ENCODE measurements at places on chromosomes 7 and 10. TPM values are rescaled to one million over a fixed set of nuclear protein-coding genes. Genes with fewer than 3 reads are reported as not detected.
A peak's percentile ranks its signal among the peaks of the same experiment; 100 is the strongest.

- DNase-seq = peak; percentile 87
These were observed 8.2 kb upstream of the BLVRA start for GRCh38 chr7:43750016-43750887.

GRCh38 chr10:21039721-21040120, 142.6 kb upstream of the NEBL start:
- no peak for DNase-seq

- no peak for DNase-seq
These were observed 13.2 kb downstream of the HDAC9 start for GRCh38 chr7:18508443-18509427.

DNA sequence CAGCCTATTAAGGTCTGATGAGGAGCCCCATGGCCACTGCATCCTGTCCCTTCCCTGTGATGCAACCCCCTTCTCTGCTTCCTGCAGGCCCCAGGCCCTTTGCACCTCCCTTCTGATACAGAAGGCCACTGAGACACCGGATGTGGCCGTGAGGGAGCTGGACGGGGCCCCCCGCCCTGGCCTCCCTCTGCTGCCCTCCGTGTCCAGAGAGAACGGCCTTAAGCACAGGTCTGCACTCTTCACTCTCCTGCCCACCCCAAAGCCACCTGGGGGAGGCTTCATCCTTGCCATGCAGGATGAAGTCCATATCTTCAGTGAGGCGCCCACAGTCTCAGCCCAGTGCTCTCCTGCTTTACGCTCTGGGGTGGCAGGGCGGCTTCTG, 86.9 kb upstream of the GNA12 start:
- no peak for DNase-seq

GRCh38 chr10:113982769-113983168, 60.9 kb upstream of the ADRB1 start:
- no peak for DNase-seq

CAMK1D gene
- total RNA-seq = 1.1 TPM

- no peak for DNase-seq
These were observed 118.1 kb downstream of the WDR11 start for GRCh38 chr10:120969219-120969645.

DNA sequence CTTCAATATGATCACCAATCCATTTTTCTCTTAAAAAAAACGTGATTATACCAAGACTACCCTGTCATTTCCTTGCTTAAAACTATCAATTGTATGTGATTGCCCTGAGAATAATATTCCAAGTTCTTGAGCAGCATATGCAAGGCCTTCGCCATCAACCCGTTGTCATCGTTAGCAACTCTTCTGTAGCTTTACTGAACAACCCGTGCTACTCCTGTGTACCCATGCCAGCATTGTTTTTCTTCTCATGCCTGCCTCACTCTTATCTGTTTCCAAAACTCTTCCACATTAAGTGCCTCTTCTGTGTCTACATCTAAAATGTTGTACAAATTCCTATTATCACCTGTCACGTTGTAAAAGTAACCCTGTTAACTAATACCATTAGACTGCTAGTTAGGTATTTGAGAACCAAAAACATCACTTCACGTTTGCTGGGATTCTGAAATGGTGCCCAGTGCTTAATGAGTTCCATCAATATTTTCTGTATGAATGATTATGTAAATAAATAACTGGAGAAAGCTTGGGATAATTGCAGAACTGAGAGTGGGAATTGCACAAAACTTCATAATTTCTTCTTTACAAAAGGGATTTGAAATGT, 10.5 kb downstream of the CAV2 start:
- no peak for DNase-seq

NPTX2 gene
- total RNA-seq = 1.3 TPM

GRCh38 chr7:155837126-155837479, 24.8 kb upstream of the SHH start:
- DNase-seq = no peak

DNA sequence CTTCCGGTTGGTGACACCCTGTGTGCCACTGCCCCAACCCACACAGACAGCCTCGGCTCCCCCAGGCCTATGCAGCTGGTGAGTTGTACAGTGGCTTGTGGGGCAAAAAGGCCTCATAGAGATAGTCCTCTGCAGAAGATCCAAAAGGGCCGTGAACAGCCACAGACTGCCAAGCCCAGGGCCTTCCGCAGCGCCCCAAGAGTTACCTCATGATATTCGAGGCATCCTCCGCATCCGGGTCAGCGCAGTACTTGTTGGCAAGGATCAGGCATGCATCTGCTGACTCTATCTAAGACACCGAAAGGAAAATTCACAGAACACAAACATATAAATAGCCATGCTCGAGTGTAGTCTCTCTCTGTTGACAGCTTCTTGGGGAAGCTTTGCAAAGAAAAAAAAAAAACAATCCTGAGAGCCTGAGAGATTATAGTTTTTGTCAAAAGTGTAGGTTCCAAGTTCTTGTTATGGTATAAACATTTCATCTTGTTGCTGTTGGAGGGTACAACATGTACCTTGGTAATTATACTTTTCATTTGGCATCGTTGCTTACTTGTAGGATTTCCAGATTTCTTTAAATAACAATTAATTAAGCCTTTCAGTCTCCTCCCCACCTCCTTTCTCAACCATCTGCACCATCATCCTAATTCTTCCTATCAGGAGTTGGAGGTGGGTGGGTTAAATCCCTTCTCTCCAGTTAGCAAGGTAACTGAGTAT, 553.0 kb downstream of the KCNMA1 start:
- DNase-seq = peak; percentile 22

GRCh38 chr7:142391191-142391992, 133.5 kb upstream of the PRSS58 start:
- peak; percentile 61 for DNase-seq

DNA sequence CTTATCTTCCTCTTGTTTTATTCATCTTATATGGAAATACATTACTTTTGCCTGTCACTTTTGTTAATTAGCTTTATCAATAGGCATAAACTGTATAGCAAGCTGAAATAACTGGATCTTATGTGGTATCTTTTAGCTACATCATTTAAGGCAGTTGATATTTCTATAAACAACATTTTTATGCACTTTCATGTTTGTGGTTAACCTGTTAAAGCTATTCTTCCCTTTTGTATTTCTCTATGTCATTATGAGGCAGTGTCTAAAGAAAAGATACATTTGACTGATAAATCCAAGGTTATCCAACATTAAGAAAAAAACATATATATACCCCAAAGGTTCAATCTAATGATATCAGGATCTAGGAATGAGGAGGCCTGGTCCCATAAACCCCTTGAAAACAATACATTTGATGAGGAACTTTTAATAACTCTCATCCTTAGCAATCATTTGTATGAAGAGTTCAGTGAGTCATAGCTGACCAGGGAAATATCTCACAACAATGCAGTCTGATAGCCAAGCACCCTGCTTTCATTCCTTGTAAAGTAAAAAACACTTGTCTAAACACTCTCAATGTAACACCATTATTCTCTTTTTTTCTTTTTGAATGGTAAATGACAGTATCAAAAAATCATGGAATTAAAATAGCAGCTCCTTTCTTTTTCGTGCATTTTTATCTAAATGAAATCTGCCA, 300.9 kb downstream of the NEBL start:
- DNase-seq = no peak

SEMA3D gene
- total RNA-seq = 0.28 TPM

LRRC17 gene
- total RNA-seq = 1.0 TPM

TMEM270 gene
- total RNA-seq = not detected

GRCh38 chr10:43585046-43585445, 10.6 kb upstream of the ZNF239 start:
- no peak for DNase-seq

GRCh38 chr10:112395809-112396530, 22.1 kb downstream of the ACSL5 start:
- DNase-seq = no peak

DNA sequence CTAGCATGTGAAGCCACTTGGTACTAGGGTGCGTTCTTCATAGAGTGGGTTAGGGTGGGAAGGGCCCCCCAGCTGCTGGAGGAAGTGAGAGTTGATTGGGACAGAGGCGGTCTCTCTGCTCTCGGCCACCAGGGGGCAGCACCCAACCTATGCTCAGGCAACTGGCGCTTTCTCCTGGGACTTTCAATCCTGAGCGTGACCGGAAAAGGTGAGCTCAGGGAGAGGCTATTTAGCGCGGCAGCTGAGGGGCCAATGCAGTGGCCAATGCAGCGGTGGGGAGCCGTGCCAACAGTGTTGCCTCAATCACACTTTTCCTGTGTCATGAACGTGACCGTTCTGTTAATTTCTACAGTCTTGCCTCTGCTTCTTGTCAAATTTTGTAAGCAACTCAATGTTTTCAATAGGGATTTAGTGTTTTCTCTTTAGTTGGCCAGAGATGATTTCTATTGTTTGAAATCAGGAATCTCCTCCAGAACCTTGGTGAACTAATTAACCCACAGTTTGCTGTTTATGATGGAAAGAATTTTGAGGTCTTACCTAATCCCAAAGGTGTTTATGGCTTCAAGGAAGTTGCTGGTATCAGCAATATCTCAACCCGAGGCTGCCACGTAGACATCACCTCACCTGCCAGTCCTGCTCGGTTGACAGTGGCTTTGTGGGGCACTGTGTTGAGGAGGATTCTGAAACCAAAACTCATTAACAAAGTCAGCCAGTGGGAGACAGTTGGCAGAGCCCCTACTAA, 67.9 kb upstream of the PDZD8 start:
- DNase-seq = peak; percentile 90

DNA sequence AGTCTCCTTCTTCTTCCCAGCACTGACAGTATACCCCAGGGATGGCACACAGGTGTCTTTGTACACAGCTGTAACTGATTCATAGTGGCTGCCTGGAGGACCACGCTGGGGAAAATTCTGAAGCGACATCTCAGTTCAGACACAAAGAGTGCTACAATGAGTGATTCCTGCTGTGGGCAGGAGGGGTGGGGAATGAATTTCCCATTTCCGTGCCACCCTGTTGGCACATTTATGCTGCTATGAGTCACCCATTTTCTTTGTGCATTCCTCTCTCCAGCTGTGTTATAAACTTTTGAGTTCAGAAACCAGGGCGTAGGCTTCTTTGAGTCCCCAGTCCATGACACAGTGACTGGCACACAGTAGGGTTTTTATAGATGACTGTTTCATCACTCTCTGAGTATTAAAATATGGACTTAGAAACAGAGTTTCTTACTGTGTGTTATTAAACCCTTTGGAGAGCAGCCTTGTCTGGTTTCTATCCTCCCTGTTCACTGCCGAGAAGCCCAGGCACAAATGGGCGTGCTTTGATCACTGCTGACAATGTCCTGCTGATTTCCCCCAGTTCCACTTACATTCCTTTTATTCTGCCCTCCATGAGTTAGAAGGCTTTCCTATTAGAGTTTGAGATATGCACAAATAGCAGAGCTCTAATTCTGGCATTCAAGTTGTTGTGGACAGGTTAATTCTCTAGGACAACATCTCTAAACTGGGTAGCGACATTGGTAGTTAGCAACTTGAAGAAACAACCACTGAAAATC, 24.0 kb upstream of the NPS start:
- no peak for DNase-seq

DNA sequence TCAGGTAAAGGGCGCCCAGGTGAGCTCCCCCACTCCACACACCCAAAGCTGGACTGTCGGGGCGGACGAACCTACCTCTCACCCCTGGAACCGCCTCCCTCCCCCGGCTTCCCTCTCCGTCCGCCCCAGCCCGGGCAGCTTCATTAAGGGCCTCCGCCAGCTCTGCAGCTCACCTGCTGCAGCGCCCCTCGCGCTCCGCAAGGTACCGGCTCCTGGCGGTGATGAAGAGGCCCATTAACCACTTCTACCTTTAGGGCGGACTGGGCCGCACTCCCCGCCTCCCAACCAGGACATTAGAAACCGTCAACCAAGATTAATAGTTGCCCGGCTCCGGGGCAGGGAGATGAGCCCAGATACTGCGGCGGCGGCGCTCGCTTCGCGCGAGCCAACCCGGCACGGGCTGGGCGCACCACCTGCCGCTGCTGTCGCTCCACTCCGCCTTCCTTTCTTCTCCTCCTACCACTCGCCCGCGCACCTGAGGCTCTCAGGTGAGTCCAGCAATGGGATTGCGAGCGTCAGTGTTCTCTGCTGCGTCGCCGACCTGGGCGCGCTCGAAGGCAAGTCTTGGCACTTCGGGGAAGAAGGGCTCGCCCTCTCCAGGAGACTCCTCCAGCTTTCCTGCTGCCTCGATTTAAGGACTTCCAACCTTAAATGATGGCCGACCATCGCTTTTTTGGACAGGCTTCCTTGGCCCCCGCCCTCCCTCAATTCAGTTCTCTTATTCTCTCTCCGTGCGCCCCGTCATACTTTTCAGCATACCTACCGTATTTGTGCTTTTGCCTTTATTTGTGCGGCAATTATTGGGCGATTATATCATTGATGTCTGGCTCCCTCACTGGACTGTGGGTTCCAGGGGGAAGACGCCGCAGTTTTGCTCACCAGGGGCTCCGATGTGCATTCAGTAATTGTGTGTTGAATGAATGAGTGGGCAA, 13.6 kb upstream of the KAZALD1 start:
- DNase-seq = no peak

GPR158 gene
- 0.19 TPM for total RNA-seq

DNA sequence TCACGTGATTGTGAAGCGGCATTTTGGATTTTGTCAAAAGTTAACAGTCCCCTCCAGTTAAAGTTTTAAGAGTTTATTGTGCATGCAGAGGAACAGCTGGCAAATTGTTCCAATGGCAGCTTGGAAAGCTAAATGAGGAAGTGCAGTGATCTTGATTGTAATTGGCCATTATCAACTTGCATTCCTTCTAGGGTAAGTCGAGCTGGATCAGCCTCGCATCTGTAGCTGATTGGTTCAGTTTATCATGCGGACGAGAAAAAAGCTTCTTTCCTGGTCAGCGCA, 566 bp downstream of the ZNF789 start:
- no peak for DNase-seq

RBP4 gene
- total RNA-seq = 2.8 TPM

- no peak for DNase-seq
These were observed 16.6 kb downstream of the ANXA11 start for GRCh38 chr10:80188713-80189112.

- no peak for DNase-seq
These were observed 395.9 kb downstream of the GRM8 start for GRCh38 chr7:126856691-126857291.

MOGAT3 gene
- not detected for total RNA-seq

GRCh38 chr10:16470747-16471146, 33.9 kb downstream of the PTER start:
- no peak for DNase-seq

DNA sequence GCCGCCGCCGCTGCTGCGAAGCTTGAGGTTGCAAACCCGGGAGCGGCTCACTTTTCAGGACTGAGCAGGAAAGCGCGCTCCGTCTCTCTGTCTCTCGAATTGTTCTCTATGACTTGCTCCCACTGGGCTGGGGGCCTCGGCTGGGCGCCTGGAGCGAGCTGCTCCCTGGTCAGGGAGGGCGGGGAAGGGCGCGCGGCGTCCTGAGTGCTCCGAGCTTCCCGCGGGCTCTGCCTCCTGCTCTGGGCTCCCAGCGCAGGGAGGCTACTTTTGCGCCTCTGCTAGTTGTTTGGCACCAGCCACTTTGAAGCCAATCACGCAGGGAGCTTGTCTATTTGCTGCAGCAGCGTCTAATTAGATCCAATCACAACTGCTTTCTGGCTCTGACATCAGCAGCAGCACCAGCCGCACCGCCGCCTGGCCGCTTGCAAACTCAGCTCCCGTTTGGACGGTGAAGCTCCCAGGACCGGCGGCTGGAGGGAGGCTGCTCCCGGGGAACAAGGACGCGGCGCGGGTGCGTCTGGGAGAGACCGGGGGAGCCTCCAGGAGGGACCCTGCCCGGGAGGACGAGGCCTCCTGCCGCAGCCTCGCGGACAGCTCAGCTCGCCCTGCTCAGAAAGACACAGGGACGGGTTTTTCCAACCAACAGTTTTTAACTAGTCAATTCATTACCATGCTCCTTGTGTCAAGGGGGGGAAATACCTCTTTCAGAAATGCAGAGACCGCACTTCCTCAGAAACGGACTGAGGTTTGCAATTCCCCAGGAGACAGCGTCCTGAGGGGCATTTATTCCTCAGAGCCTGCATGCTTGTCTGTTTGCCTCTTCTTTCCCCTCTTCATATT, at the start of gene ADARB2:
Gene ADARB2, minus strand, starts transcription at position 304 of the 840 bp plus-strand sequence.
- DNase-seq = no peak

Measured in psoas muscle (tissue), 8 donors.